EH (cell line): ENCODE measurements at places on chromosomes 6 and 20.
A peak's percentile ranks its signal among the peaks of the same experiment; 100 is the strongest.

GRCh38 chr6:14660806-14661579 is 543.4 kb downstream of the CD83 start:
- no peak for DNase-seq

DNA sequence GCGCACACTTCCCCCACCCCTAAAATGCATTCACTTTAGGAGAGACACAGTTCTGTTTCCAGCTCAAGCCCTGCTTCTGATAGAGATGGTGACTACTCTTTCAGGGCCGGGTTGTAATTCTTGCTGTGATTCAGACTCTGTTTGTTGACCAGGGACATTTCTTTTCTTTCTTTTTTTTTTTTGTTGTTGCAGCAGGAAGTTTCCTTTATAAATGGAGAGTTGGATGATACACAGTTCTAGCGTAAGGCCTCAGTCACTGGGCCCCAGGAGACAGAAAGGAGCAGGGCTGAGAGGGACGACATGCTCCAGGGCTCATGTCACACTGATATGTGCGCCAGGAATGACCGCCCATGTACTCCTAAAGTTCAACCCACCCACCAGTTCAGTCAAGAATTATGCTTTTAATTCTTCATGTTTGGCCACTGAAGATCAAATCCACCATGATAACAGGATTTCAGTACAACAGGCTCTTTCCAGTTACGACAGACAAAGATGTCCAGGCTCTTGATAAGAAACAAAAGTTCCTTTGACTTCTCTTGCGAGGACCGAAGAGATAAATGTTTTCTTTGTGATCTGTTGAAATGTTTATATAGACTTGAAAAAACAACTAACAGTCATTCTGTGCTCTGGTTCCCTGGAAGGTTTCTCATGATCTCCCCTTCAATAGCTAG is 142.5 kb downstream of the CD164 start:
- DNase-seq = peak; percentile 8

DNA sequence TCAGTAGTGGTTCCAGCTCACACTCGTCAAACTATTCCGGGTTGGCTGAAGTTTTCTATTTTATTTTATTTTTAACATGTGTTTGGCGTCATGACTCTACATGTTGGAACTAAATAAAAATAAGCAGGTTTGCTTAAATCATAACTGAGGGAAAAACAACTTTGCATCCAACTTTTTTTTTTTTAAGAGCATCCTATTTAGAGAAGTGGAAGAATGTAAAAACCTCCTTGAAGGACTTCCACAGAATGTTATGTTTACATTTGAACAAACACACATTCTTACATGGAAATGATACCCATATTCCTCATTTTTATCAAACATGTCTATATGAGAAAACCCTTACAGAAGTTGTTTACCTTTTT is 659 bp downstream of the PRDM1 start:
- no peak for DNase-seq

DNA sequence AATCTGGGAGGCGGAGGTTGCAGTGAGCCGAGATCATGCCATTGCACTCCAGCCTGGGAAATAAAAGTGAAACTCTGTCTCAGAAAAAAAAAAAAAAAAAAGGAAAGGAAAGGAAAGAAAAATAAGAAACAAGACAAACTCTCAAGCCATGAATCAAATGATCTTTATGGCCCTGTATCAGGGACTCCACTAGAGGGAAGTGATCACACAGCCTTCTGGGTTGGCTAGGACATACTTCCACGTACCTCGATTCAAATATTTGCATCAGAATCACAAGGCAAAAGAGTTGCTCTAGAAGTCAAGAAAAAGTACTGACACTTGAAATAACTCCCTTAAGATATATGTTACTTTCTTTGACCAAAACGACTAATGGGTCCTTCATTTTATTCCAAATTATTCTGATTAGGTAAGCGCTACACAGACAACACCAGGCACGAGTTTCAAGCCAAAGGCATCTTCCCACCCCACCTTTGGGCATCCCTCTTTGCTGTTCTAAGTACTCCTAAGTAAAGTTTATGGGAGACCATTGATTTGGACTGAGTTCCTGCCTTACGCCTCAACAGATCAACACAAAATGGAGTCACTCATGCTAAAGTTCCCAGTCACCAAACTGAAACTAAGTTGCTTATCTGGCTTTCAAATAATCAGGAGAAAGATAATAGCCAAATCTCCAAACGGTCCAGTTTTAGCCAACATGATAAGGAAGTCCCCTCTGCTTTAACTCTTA is 77.5 kb upstream of the NT5E start:
- peak; percentile 22 for DNase-seq

GRCh38 chr6:163054641-163055040 is 326.9 kb downstream of the PACRG start:
- no peak for DNase-seq

DNA sequence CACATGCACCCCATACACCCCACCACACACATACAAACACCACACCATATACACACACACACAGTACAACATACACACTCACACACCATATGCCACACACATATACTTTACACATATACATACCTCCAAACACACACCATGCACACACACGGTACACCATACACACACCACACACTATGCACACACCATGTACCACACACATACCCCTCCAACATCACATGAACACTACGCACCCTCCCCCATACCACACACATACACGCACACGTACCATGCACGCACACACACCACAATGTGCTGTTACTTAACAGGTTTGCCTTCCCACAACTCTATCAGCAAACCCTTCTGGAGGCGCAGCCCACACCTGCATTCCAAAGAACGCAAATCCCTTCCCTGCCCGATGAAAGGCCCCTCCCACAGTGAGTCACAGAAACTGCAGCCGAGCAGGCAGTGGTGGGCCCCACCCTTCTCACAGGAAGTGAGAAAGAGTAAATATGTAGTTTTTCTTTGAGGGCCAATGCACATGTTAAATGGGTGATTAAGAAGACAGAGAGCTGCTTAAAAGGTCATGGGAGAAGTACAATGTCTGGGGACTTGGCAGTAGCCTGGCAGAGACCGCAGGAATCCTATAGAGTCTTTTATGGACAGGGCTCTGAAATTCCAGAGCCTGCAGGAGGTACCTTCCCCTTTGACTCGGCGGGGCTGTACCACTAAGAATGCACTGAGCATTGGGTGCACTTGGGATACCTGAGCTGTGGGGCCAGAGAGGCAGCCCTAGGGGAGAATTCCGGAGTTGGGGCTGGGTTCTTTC is 34.1 kb upstream of the EZR start:
- DNase-seq = peak; percentile 93

DNA sequence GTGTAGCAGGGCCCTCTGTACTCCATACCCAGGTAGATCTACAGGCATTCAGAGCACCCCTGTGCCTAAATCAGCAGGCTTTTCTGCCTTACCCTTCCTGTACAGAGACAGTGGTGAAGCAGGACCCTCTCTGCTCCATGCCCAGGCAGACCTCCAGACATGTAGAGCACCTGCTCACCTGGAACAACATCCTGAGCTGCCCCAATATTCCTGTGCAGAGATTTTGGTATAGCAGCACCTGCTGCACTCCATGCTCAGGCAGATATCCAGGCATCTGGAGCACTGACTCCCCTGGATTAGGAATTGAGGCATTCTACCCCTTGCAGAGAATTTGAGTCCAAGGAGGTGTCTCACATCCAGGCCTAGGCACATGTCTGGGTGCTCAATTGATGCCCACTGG is 12.6 kb upstream of the CST1 start:
- DNase-seq = no peak

- DNase-seq = no peak
Measured at GRCh38 chr20:51600016-51600420, 57.5 kb upstream of the NFATC2 start.

GRCh38 chr6:166620478-166621113 is 6.5 kb downstream of the RPS6KA2 start:
- no peak for DNase-seq

DNA sequence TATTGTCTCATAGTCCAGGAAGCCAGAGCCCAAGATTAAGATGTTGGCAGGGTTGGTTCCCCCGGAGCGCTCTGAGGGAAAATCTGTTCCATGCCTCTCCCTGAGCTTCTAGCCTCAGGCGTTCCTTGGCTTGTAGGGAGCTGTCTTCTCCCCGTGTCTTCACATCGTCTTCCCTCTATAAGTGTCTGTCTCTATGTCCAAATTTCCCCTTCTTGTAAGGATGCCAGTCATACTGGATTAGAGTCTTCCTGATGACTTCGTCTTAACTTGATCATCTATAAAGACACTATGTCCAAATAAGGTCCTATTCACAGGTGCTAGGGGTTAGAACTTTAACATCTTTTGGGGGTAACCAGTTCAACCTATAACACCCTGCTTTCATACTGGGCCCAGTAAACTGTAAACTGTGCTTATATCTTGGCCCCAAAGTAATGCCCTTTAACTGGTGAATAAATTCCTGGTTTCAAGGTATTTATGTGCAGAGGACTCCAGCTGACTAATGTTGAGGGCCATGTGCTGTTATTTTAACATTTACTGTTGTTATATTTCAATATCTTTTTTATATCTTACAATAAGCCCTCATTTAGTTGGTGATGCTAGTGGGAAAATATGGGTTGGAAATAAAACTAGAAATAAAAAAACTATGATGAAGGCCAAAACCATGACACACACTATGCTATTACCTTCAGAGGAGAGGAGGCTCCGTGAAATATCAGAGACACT is 101.7 kb upstream of the IYD start:
- DNase-seq = peak; percentile 55

- DNase-seq = no peak
Measured at GRCh38 chr20:1121429-1121828, 3.0 kb downstream of the PSMF1 start.

- no peak for DNase-seq
Measured at GRCh38 chr6:170039156-170040114, 251.4 kb downstream of the DLL1 start.

GRCh38 chr20:63359937-63360849 is 956 bp downstream of the CHRNA4 start:
- DNase-seq = no peak

DNA sequence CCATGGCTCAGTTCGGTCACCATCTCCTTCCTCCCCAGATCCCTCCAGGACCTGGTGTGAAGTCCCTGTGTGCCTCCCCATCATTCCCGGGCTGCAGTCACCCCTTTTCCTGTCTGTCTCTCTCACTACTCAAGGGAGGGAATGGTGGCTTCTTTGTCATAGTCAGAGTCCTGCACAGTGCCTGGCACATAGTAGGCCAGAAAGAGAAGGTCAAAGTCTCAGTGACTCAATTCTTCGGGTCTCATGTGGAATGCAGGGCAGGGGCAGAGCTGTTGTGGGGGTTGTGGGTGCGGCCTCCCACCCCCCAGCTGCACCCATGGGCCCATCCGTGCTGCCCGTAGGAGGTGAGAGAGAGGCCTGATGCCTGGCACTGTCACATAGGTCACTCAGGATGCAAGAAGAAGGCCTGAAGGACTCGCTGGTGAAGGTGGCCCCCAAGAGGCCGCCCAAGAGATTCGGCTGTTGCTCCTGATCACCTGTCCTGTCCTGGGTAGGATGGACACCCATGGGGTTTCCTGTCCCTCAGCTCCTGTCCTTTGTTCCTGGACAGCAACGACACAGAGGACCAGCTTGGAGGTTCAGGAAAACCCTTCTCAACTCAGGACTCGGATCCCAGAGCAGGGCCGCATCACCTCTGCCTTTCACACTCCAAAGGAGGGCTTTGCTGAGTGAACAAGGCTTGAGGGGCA is 34.1 kb downstream of the RAB44 start:
- no peak for DNase-seq

DNA sequence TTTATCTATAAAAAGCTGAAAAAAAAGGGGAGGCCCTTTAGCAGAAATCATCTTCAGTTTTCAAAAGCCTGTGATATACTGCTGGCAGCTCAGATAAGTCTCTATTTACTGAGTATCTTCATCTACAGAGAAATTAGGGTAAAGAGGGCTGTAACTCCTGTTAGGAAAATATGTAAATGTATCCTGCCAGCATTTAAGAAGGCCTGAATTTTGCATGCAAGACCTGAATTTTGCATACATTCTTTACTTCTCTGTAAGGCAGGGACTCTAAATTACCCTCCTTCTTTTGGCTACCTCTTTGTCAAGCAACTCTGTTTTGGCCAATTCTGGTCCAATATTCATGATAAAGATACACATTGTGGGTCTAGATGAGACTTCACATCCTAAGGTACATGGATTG is 150.6 kb upstream of the SPACA1 start:
- DNase-seq = no peak

DNA sequence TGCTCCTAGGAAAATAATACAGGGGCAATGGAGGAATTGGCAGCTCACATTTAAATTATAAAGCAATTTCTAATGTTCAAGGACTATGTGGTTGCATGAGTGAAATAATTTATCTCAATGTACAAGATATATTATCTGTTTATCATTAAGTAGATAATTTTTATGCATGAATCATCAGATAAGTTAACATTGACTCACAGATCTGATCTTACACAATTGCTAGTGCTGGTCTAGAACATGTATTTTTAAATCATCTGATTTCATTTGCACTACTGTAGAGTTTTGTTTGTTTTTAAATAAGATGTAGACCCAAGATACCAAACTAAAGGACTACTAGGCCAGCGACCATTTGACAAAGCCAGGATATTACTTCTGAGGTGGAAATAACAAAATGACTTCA is 199.2 kb downstream of the BMP2 start:
- DNase-seq = no peak

GRCh38 chr6:12572896-12573827 is 143.4 kb upstream of the PHACTR1 start:
- peak; percentile 92 for DNase-seq

- DNase-seq = no peak
Measured at GRCh38 chr6:130296854-130297253, 69.0 kb upstream of the TMEM200A start.

GRCh38 chr20:1918491-1919165 is 23.4 kb downstream of the SIRPA start:
- DNase-seq = no peak
